ENCODE measurements at places on chromosomes 16 and 17.

- DNase-seq = no peak
These were observed 11.6 kb downstream of the ADAM11 start for GRCh38 chr17:44770166-44770925.

DNA sequence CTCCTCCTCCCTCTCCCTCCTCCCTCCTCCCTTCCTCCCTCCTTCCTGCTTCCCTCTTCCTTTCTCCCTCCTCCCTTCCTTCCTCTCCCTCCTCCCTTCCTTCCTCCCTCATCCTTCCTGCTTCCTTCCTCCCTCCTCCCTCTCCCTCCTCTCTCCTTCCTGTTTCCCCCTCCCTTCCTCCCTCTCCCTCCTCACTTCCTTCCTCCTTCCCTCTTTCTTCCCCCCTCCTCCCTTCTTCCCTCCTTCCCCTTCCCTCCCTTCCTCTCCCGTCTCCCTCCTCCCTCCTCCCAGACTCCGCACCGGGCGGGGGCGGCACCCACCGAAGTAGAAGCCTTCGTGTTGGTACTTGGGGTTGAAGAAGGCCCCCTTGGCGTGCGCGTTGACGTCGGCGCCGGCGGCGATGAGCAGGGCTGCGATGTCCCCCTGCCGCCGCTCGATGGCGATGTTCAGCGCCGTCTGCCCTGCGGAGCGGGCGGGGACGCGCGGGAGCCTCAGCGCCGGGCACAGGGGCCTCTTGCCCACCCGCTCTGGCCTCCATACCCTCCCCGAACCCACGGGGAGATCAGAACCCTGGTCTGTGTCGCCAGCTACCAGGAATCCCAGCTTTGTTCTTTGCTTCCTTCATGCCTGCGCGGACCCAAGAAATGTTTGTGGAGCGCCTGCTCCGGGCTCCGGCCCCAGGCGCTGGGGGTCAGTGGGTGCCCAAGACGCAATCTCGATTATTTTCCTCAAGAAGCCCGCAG, 22.2 kb downstream of the TRPV3 start:
- peak; percentile 27 for DNase-seq

DNA sequence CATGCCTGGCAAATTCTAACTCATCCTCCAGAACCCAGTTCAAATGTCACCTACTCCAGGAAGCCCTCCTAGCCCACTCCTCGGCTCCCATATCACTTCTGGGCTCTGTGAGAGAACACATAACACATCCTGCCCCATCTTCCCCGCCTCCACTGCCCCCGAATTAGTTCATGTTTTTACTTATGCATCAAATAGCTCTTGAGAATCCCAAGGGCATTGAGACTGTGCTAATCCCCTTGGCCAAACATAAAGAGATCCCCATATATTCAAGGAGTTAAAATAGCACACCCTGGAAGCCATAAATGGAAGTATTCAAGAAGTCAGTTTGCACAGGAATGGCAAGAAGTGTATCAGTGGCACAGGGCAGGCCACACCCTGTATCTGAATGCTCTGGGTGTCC, 2.0 kb upstream of the CREBBP start:
- no peak for DNase-seq

- DNase-seq = no peak
These were observed 52.1 kb downstream of the USP10 start for GRCh38 chr16:84751947-84752346.

GRCh38 chr17:2683912-2684311, 27.7 kb downstream of the CLUH start:
- no peak for DNase-seq

- DNase-seq = no peak
These were observed 173.0 kb upstream of the GOT2 start for GRCh38 chr16:58906981-58907715.

GRCh38 chr16:27177031-27177774, 26.1 kb upstream of the KDM8 start:
- DNase-seq = no peak

DNA sequence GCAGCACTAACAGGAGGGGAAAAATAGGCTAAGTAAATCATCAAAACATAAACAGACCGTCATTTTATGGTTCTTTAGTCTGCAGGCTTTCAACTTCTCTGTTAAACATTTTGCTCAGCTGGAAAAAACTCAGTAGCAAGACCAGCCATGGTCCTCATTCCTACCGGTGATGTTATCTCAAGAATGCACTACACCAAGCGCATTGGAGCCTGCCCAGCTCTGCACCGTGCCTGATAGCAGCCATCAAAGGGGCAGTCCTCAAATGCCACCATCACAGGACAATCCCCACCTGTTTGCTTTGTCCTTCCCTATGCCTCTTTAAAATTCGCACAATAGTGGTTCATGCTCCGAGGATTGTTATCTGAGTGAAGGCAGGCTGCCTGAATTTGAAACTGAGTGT, 181.5 kb upstream of the MON1B start:
- DNase-seq = no peak

DNA sequence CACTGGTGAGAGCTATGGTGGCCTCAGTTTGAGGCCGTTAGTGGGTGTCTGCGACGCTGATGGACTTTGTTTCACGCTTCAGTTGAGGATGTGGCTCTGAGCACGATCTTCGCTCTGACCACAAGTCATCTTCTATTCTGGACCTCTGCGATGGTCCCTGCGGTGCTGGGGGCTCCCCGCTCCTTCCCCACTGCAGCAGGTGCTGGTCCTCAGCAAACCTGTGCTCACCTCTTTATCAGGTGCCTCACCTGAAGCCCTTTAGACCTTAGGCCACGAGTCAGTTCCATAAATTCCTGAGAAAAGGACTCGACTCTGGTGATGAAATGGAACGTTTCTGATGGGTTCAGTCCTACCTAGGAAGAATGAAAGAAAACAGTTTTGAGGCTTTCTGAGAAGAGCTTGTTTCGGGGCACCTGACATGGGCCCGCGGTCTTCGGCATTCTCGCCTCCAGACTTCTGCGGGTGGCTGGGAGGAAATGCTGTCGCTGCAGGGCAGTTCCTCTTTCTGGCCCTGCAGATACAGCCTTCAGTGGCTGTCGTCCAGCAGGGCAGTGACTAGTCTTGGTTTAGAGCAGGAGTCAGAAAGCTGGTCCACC, 4.7 kb downstream of the KCTD5 start:
- no peak for DNase-seq

DNA sequence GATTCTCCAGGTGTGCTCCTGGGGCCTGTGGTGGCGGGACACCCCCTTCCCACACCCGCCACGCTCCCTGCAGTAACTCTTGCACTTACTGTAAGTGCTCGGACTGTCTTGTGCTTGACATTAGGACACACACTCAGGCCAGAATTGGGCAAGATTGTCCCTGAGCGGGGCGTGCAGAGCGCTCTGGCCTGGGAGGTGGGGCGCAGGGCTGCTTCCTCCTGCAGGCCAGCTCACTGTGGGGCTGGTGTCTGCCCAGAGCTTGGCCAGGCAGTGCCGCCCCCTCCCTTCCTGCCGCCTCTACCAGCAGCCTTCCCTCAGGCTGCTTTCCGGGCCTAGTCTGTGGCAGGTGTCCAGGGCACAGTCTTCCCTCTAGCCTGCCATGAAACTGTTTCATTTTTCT, 6.1 kb upstream of the ATP6V0C start:
- no peak for DNase-seq

DNA sequence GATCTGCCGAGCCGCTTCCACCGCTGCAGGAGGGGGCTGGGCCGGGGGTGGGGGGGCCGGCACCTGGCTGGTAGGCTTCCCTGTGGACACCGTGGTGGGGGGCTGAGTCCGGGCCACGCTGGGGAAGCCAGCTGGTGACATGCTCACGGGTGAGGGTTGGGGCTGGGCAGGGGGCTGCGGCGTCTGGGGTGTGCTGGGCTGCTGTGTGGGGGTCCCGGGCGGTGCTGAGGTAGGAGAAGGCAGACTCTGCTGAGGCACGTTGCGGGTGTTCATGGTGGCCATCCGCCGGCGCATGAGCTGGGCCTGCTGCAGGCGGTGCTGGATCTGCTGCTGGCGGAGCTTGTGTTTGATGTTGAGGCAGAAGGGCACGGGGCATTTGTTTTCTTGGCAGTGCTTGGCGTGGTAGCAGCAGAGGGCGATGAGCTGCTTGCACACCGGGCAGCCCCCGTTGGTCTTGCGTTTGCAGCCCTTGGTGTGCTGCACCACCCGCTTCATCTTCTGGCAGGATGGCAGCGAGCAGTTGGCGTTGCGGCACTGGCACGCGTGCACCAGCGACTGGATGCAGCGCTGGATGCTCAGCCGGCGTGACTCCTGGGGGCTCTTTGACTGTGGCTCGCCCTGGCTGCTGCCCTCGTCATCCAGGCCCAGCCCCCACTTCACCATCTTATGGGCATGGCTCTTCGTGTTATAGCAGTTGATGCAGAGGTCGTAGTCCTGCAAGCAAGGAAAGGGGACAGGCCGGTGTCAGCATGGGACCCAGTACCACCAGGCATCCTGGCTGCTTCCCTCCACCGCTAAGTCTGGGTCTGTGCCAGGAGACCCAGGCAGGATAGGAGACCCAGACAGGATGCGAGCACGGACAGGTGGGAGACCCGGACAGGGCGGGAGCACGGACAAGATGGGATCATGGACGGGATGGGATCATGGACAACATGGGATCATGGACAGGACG, 12.1 kb upstream of the TRAP1 start:
- DNase-seq = no peak
